ENCODE measurements at places on chromosomes 5 and 9.
A peak's percentile ranks its signal among the peaks of the same experiment; 100 is the strongest.

DNA sequence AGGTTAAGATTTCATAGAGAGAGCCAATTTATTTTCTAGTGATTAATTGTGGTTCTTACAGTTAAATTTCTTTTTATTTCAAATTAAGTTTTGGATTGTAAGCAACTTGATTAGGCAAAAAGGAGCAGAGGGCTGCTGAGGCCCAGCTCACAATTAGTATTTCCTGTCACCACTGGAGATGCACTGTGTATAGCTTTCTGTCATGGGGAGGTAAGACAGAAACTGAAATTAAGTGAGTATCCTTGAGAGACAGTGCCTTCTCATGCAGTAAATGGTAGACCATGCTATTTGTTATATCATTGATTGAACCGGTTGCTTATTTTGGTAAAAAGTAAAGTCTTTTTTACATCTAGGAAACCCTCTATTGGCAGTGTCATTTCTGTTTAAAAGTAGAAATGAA, 190.7 kb downstream of the CCDC171 start:
- no peak for DNase-seq

DNA sequence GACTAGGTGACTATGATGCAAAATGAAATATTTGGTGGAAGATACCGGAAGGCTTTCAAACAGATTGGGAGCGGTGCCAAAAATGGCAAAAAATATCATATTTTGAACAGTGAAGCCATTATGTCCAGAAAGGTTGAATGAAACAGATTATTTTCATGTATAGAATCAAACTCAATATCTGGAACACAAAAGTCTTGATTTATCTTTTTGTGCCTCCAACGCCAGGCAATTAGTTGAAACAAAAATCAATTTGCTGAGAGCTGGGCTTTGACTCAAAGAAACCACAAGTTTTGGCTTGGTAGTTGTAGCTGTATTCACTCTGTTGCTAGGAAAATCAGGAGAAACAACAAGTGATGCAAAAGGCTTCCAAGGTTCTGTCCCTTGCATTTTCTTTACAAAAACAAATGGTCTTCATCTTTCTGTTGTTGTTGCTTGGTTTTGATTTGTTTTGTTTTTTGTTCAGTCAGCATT, 421.7 kb upstream of the TYRP1 start:
- no peak for DNase-seq

GRCh38 chr9:16619914-16620520, 250.5 kb downstream of the BNC2 start:
- no peak for DNase-seq

- DNase-seq = no peak
These were observed 238.5 kb downstream of the KDM4C start for GRCh38 chr9:6996061-6996854.

DNA sequence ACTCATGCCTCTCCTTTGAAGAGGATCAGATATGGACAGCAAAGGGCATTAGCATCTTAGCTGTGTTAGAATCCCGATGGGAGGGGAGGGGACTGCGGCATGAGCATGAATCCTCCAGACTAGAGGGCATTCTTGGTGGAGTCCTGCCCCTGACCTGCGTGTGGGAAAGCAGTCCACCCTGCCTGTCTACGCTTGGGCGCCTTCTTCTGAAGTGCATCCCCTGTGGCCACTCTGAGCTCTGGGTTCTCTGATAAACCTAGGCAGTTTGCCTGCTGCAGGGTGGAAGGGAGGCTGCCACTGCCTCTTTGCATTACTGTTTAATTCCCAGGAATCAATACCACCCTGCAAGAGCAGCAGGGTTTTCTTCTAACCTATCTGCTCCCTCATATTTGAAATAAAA, 169.3 kb downstream of the INSYN2B start:
- DNase-seq = no peak

- peak; percentile 74 for DNase-seq
These were observed 32.5 kb downstream of the ANXA1 start for GRCh38 chr9:73183917-73184861.

- no peak for DNase-seq
These were observed 341.5 kb downstream of the OSTF1 start for GRCh38 chr9:75429531-75430475.

DNA sequence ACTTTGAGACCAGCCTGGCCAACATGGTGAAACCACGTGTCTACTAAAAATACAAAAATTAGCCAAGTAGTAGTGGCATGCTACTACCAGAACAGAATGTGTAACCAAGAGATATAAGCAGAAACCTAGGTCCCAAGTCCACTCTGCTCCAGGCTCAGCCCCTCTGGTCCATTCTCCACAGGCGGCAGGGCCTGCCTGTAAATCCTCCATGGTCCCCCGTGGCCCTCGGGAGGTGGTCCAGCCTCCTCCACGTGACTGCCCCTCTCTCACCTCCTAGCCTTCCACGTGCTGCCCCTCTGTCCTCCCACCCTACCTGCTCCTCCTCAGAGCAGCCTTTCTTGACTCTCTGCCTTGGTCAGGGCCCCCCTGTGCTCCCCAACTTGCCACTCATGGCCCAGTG, 127.4 kb downstream of the GAPVD1 start:
- DNase-seq = no peak

DNA sequence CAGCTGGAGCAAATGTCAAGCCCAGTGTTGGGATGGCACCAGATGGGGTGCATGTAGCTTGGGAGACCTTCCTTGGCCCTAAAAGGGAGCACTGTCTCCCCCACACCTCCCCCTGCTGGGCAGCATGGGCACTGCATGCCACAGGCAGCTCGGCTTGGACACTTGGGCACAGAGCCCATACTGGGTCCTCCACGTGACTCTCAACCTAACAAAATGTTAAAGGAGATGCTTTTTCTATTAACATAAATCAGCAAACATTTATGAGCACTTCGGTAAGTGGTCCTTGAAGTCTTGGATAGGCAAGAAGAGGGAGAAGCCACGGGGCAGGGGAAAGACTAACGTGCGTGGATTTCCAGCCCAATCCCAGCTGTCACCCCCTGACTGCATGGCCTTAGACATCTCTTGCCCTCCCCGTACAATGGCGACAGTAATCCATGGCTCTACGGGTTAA, 23.9 kb upstream of the MAPK9 start:
- peak; percentile 56 for DNase-seq

- DNase-seq = no peak
These were observed 131.7 kb downstream of the BARX1 start for GRCh38 chr9:93823245-93824072.

GRCh38 chr9:135455401-135456030, 24.1 kb upstream of the PPP1R26 start:
- no peak for DNase-seq

GRCh38 chr5:124277767-124278545, 468.5 kb downstream of the ZNF608 start:
- DNase-seq = no peak

DNA sequence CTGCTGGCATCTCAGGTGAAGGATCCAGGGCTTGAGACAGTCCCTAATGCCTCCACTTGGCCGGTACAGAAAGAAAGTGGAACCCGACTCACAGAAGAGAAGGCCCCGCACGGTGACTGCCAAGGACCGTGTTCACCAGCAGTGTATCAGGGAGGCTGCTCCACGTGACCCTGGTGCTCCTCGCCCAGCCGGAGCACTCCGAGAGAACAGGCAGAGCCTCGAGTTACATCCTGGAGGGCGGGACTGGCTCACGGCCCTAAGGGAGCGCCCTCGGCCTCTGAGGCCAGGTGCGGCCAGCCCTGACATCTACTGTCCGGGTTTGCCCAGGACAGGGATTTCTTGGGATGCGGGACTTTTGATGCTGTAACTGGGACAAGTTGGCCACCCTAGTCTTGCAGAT, 104.0 kb upstream of the SARDH start:
- DNase-seq = no peak

GRCh38 chr5:78006449-78006848, 230.3 kb upstream of the TBCA start:
- DNase-seq = no peak

DNA sequence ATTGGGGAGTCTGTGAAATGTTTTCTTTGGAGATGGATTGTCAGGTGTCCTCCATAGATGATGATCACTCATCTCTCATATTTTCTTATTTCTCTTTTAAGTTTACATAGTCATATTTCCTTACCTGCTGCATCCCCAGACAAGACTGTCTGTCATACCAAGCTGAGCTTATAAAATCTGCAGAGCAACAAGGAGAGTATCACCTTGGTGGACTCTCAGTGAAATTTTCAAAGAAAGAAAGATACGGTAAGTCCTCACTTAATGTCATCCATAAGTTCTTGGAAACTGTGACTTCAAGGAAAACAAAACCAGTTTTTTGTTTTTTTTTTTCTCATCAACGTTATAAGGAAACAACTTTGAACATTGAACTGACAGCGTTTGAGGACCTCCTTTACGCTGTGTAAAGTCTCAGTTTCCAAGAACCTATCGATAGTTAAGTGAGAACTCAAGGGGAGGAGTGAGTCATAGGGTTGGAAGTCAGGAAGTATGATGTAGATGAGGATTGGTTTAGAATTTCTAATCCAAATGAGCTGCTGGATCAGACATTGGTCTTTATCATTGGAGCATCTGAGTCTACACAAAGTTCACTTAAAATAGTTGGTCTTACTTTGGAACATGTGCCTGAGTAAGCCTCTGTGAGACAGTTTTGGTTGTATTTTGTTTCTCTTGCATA, 45.5 kb downstream of the SPIN1 start:
- DNase-seq = peak; percentile 49

DNA sequence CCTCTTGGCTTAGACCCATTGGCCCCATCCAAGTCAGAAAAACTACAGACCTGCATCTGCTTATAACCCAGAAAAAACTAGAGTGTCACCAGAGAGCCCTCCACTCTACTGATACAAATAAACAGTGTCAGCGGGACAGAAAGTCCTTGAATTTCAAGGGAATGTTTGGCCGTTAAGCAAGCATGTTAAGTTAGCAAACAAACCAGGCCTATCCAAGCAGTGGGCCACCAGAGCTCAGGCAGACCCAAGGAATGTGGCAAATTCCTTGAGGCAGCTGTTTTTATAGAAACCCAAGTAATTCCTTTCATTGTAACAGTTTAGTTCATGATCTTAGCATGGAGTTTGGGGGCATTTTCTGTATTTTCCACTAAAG, 70.9 kb downstream of the PRLR start:
- DNase-seq = no peak

GRCh38 chr5:142597546-142598337, 88.1 kb downstream of the FGF1 start:
- DNase-seq = peak; percentile 65

GRCh38 chr5:110034056-110034600, 344.4 kb downstream of the MAN2A1 start:
- DNase-seq = no peak

GRCh38 chr5:143714629-143715028, 97.3 kb upstream of the HMHB1 start:
- no peak for DNase-seq

DNA sequence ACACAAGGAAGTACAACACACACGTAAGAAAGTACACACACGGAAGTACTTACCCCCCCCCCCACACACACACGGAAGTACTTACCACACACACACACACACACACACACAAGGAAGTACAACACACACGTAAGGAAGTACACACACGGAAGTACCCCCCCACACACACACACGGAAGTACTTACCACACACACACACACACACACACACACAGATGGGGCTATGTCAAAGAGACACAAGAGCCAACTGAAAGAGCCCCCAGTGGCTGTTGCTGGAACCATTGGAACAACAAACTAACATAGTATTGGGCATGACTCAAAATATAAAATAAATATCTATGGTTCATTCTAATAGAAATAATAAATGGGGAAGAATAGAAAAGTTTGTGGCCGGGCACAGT, 4.9 kb upstream of the MAPK9 start:
- peak; percentile 14 for DNase-seq

- DNase-seq = no peak
These were observed 233.2 kb downstream of the SPATA31A1 start for GRCh38 chr9:39588500-39589137.

GRCh38 chr9:115234094-115234493, 116.1 kb upstream of the TNC start:
- DNase-seq = no peak

DNA sequence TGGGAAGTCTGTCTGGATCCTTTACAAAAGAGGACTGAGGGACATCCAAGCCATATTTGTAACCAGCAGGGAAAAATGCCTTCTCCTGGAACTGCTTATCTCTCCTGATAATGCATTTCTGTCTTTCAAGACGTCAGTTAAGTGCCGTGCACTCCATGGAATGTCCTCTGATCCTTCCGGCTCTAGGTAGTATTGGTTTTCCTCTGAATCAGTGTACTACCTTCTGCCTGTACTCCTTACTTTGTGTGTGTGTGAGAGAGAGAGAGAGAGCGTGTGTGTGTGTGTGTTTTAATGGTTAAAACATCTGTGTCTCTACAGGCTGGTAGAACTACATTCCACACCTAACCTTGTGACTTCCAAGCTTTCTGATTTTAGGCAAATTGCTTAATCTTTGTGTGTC, 89.9 kb downstream of the PIP5K1B start:
- no peak for DNase-seq

GRCh38 chr9:123135430-123135829, 102.0 kb downstream of the GPR21 start:
- no peak for DNase-seq

- peak; percentile 59 for DNase-seq
These were observed 267.9 kb upstream of the PDE4D start for GRCh38 chr5:60161340-60161934.

- DNase-seq = no peak
These were observed 65.4 kb downstream of the ZNF618 start for GRCh38 chr9:113941526-113941925.

DNA sequence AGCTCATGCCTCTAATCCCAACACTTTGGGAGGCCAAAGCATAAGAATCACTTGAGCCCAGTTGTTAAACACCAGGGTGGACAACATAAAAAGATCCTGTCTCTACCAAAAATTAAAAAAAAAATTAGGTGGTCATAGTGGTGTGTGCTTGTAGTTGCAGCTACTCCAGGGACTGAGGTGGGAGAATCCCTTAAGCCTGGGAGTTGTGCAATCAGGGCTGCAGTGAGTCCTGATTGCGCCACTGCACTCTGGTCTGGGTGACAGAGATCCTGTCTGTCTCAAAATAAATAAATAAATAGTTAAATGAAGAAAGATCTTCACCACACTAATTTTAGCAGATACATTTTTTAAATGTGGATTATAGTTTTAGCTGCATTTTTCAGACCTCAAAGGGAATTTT, 433.2 kb downstream of the MAT2B start:
- DNase-seq = no peak

Measured in A673 (cell line).